AG04450 (cell line): ENCODE measurements at places on chromosomes 2 and 18.

DNA sequence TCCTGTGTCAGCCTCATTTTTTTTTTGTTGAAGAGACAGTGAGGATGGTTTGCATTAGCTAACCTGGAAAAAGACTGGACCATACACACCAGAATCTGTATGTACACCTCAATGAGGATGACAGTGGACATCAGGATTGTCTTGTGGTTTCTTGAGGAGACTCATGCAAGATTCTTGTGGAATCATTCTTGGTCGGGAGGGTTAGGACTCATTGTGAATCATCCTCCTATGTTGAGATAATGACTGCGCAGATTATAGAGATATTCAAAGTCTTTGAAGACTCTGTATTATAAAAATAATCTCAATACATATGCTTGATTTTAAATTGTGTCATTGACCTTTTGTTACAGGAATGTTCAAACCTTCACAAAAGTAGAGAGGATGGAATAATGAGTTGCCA is 49.1 kb upstream of the DOCK10 start:
- peak; percentile 80 for DNase-seq

DNA sequence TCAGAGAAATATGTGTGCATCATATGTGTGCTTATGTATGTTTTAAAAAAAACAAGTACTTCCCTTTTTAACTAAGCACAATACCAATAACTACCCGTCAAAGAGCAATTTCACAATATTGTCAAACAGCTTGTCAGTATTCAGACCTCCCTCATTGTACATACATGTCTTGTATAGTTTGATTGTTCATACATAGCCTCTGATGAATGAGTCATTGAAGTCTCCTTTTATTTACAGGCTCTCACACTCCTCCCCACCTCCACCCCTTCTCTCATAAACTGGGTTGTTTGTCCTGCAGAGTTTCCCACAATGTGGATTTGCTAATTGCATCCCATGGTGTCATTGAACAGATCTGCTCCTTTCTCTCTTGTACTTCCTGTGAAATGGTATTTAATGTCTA is 132.8 kb upstream of the L3MBTL4 start:
- DNase-seq: no peak

- DNase-seq: no peak
Observed at GRCh38 chr2:146251328-146251727, 1593.5 kb upstream of the ACVR2A start.

GRCh38 chr2:110097506-110098220 is 18.0 kb downstream of the MALL start:
- no peak for DNase-seq

DNA sequence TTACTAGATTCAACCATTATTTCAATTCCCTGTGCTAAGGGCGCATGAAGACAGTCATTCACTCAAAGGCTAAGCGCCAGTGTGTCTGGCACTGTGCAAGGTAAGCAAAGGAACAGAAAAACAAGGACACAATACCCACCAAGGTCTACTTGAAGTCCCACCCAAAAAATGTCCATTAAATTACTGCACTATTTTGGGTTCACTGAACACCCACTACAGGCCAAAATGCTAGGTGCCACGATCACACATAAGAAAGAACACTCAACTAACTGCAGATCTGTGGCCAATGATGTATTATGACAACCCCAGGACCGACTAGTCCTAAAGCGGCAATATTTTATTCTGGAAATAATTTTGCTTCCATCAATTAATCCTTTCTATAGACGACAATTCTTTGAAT is 1.8 kb downstream of the TMEM131 start:
- DNase-seq: no peak

- no peak for DNase-seq
Observed at GRCh38 chr2:171965661-171966060, 34.1 kb upstream of the METAP1D start.
